Stimulated activated CD4-positive, alpha-beta T cell treated with anti-CD3 and anti-CD28 coated beads, Interleukin-12 subunit alpha, Interleukin-12 subunit beta, amount 100 ng/mL, for 48 hours (primary cell): ENCODE measurements at places on chromosomes 4 and X.

GRCh38 chr4:1299301-1299860, 9.7 kb downstream of the MAEA start:
- DNase-seq: no peak

DNA sequence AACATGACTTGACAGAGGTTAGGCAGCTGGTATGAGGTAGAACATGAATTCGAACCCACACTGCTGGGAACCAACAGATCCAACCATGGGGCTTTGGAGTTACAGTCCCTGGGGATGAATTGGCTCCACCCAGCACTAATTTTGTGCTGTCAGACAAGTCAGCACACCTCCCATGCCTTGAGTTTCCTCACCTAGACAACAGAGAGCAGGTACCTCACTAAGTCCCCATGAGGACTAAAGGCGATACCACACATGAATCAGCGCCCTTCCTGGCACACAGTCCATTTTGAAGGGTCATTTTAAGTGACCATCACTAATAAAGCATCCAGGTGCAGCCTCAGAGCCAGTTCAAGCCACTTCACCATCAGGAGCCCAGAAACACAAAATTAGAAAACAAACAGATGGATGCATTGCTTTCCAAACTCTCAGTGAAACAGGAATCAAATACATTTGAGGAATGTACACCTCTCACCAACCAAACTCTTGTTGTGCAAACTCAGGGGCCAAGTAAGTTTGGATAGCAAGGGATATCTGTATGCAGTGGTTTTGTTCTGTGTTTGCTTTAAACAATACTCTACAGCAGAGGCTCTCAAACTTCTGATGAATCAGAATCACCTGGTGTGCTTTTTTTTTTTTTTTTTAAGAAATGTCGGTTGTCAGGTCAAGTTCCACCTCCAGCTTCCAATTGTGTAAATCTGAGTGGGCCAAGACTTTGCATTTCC, 10.1 kb downstream of the IDS start:
- DNase-seq: no peak

DNA sequence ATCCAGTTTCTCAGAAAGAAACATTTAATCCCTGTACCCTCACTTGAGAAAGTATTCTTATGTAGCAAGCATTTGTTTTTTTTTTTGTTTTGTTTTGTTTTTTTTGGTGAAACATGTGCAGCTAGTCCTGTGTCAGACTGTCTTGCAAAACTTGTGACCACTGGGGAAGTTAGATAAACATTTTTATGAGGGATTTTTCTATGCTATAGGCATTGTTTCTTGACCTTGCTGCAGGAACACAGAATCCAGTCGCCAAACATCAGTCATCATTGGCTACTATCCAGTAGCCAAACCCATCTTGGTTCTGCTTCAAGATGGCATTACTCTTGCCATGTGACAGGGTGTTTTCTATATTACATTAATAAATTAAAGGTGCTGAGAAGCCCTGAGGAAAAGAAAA, 7.7 kb upstream of the MAPK10 start:
- no peak for DNase-seq

GRCh38 chr4:38861791-38862190, 5.2 kb upstream of the TLR6 start:
- no peak for DNase-seq

DNA sequence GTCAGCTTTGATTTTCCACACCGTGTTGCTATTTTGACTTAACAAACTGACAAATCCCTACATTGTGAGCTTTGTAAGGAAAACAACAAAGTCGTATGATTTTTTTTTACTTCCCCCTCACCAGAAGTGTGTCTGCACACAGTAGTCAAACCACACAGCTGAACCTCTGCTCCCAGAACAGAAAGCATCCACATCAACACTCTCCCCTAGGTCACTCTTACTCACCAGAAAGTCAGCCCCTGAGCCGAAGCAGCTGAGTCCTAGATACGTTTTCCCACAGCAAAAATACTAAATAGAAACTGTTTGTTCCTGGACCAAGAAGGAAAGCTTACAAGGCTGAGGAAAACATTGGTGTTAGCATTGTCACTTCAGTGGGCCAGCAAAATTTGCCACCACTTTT, 305.7 kb downstream of the DHX15 start:
- no peak for DNase-seq

DNA sequence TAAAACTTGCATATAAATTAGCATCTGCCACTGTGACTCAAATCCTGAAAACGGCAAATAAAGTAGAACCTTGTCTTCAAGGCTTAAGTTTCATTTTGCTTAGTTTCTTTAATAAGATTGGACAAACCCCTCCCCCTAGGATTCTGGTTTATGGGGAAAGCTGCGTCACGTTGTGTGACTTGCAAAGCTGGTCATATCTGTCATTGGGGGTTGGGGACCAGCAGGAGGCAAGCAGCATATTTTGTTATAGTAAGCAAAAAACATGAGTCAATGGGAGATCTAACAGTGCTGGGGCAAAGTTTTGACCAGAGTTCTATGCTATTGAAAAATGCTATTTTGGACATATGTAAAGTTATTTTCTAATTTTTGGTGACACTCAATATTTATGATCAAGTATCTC, 407.3 kb downstream of the PCDH18 start:
- DNase-seq: no peak

GRCh38 chr4:13527981-13528820, 16.1 kb downstream of the NKX3-2 start:
- DNase-seq: no peak

DNA sequence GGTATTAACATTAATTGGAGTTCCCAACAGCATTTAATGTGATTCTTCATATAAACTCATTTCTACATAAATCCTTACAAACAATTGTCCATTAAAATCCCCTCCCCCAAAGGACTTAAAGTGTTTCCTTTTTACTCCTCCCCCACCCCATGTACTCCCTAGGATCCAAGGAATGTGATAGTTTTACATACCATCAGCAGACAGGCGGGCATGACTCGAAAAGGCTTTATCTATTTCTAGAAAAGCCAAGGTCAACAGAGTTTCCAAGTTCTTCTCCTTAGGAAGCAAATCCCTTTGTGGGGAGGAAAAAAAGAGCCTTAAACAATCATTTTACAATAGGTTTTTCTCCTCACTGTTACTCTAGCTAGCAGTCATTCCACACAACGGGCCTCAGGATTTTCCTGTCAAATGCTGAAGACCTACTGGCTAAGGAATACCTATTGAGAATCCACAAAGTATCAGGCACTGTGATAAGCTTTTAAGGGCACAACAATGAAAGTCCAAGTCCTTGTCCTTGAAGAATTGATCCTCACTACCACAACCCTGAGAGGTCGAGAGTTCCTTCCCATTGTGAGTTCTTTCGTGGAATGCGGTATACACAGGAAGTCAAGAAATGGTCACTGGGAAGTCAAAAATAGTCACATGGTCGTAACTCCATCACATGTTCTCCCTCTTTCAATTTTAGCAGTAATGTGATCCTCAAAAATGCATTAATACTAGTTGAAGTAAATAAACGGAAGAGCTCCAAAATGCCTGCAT, 7.2 kb downstream of the PPM1K start:
- no peak for DNase-seq

DNA sequence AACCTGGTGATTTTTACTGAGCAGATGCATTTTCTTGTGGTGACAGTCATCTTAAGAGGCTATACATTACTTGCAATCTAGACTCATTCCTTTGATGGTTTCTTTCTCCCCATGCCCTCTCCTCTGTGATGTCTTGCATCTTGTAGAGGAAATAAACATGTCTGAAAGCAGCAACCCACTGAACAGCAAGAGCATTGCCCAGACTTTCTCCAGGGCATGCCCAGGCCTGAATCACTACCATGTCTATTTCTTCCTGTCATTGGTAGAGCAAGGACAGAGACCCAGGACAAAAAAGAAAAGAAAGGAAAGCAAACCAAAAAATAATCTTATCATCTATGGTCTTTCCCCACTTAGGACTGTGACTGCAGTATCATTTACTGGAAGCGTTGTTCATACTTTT, 326.1 kb downstream of the HNRNPD start:
- DNase-seq: no peak

GRCh38 chrX:110852180-110852579, 56.6 kb upstream of the CHRDL1 start:
- DNase-seq: no peak

- DNase-seq: no peak
Measured at GRCh38 chr4:113635739-113636437, 125.7 kb downstream of the CAMK2D start.

- no peak for DNase-seq
Measured at GRCh38 chr4:62162606-62163005, 962.5 kb downstream of the ADGRL3 start.

GRCh38 chr4:112946127-112946526, 103.3 kb upstream of the ANK2 start:
- no peak for DNase-seq

DNA sequence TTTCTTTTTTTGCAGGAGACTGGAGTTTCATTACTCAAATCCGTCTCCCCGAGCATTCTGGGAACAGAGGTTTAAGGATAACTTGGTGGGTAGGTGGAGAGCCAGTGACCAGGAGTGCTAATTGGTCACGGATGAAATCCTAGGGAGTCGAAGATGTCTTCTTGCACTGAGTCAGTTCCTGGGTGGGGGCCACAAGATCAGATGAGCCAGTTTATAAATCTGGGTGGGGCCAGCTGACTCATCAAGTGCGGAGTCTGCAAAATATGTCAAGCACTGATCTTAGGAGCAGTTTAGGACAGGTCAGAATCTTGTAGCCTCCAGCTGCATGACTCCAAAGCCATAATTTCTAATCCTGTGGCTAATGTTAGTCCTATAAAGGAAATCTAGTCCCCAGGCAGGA, 741.3 kb downstream of the PCDH7 start:
- DNase-seq: no peak

DNA sequence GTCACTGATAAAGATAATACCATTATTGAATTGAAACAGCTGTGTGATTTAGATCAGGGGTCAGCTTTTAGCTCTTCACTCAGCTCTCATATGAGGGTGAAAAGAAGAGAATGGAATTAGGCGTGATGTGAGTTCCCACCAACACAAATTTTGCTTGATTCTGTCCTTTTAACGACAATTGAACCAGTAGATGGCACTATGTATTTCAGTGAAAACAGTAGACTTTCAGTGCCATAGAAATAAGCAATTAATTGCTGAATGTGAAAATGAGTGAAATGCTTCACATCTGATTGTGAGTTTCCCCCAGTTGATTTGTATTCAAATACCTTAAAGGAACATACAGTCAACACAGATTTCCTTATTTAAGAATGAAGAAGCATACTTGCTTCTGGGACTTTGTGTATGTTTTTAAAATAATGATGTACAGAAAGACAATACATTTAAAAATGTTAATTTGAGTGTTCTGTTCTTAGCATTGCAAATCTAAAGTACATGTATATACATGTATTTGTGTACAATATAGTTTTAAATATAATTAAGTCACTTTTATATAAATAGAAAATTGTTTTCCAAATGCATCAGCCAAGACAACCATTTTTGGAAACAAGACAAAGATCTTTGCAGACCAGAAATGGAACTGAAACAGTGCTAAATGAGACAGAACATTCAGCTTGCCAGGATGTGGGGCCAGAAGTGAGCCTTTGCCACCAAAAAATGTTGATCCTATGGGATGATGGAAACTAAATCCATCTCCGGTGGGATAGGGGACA, 178.8 kb downstream of the SNCA start:
- DNase-seq: no peak

GRCh38 chrX:39063037-39063436, 261.8 kb downstream of the MID1IP1 start:
- no peak for DNase-seq

DNA sequence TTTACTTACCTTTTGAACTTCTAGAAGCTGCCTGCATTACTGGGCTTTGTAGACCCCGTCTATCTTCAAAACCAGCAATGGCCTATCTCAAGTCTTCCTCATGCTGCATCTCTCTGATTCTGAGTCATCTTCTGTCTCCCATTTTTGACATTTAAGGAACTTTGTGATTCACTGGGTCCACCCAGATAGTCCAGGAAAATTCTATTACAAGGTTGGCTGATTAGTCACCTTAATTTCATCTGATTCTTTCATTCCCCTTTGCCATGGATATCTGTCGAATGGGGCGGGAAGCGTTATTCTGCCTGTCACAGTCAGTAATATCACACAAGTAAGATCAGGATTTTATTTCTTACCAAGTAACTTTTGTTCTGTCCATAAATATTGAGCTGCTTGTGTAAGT, 618.0 kb downstream of the CCSER1 start:
- DNase-seq: no peak

- no peak for DNase-seq
Measured at GRCh38 chr4:76386566-76387305, 34.2 kb downstream of the CCDC158 start.

DNA sequence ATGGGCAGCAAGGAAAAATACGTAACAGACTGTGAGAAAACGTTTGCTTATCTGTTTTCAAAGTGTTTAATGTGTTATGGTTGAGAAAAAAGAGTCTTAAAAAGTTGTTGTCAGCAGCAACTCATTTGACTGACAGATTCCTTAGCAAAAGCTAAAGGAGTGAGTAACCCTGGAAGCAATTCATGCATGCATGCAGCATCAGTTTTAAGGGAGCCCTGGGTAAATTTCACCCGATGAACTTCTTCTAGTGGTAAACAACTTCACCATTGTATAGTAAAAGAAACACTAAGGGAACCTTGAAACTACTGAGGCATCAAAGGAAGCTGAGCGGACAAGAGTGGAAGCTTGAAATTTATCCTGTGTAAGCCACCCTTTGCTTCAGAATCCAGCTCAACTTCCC, 583.2 kb upstream of the INTU start:
- no peak for DNase-seq

DNA sequence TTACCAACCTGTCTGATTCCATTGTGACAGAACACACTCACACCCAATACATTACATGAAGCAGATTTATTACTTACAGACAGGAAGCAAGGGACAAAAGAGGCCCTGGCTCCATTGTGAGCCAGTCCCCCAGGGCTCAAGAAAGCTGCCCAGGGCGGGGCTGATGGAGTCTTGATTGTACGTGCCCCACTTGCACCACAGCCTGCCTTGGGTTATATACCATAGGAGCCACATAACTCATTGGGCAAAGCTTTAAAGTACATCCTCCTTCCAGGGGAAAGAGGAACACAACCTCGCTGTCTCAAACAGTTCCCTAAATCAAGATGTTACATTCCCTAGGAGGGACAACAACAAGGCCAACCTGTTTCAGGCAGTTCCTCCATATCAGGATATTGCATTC, 3.4 kb upstream of the ZRSR2 start:
- no peak for DNase-seq

DNA sequence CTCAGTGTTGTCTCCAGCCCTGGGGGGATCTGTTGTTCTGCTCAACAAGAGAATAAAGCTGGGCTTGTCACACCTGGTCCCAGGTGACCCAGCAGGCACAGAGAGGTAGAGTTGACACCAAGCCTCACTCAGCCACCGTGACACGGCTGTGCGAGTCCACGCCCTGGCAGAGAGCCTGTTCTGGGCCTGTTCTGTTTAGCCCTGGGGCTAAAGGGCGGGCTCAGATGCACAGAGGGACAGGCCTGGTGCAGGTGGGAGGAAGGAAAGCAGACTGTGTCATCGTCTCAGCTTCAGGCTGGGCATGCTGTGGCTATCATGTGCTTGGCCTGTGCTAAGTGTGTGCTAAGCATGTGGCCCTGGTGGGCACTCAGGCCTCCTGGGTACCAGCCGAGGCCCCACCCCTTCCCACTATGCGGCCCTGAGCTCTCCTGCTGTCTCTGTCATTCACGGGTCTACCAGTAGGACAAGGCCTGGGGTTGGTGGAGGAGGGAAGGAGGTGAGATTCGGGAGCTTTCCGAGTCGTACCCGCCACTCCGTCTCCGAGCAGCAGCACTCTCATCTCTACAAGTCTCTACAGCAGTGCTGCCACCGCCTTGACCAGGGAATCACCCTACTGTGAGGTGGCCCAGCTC, 10.8 kb downstream of the WFS1 start:
- DNase-seq: no peak

GRCh38 chr4:52870225-52870624, 8.1 kb downstream of the RASL11B start:
- DNase-seq: no peak
